Fibroblast of pulmonary artery (primary cell): ENCODE measurements at places on chromosomes 1 and 21.

- peak; percentile 67 for DNase-seq
Measured at GRCh38 chr21:25313829-25314228, 293.5 kb downstream of the MRPL39 start.

- no peak for DNase-seq
Measured at GRCh38 chr1:185701650-185702049, 32.5 kb upstream of the HMCN1 start.

DNA sequence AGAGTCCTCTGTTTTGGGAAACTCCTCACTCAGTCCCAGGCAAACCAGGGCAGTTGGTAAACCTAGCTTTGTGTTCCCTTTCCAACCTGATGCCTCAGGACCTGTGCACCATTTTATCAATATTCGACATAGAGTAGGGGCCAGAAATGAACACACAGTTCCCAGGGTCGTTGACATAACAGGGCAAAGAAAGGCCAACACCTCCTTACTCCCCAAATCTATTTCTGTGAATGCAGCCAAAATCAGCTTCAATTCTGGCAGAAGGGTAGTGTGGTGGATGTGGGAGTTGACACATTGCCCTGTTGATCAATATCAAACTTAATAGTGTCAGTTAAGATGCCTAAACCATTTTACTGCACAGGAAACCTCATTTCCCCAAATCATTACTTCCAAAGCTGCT lies 104.6 kb upstream of the SPATA6 start:
- no peak for DNase-seq

DNA sequence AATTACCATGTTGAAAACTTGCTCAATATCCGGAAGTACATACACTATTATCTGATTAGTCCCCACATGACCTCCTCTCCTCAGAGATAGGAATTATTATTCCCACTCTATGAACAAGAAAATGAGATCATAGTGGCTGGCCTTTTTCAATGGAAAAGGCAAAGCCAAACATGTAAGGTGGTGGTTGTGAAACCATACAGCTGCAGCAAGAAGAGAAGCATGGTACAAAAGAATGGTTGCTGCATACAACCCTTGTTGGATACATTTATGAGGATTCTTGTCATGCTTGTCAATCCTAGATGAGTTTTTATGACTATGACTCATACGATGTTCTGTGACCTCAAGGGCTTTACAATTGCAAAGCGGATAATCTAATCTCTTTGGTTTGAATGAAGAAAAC lies 514.7 kb downstream of the PLPP3 start:
- DNase-seq = peak; percentile 74

DNA sequence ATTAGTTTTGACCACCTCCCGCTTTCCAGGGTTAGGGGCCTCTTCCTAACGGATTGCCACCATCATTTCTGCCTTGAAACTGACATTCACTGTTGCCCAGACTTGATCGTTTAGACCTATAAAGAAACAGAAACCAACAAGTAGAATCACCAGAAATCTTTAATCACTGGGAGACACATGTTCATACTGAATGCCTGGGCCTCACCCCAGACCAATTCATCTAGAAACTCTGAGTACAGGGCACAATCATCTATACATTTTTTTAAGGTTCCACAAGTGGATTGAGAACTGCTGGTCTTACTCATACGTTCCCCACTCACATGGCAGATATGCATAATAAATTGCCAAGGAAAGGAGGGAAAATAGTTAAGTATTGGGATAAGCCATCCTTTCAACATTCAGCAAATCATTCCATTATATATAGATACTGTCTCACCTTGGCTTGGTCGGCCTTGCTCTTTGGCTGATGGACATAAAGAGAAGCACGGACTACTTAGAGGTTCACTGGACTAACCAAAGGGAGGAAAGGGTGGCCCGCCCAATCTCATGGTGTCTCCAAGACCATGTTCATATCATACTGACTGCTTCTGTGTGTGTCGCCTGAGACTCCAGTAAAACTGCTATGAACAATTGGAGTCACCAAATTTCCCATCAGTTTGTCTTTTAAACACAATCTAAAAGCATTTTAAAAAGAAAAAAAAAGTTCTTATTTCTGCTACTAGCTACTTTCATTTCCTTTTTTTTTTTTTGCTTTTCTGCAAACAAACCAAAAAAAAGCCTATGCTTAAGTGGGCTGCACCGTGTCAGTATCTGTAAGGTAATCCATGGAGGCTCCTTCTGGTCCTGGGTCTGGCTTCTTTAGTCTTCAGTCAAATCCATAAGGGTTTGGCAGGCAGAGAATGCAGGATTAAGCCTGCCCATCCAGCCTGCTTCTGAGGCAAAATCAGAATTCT lies 9.4 kb upstream of the TARBP1 start:
- DNase-seq = no peak

GRCh38 chr21:34195335-34195734 lies 122.0 kb downstream of the MRPS6 start:
- DNase-seq = no peak
